ENCODE measurements at places on chromosomes 12 and 14.

DNA sequence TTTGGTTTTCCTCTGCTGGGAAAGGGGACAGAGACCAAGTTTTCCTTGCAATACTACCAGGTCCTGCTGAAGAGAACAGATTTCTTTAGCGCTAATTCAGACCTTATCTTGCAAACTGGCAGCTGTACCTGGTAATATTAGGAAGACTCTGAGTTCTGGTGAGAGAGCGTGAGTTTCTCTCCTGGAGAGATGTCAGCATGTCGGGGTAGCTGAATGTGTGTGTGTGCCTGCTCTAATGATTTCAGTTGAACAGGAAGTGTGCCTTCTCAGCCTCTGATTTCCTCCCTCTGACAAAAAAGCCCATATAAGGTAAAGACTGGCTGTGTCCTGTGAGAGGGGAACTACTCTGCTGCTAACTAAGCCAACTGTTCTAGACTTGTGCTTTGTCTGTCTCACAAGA lies 10.3 kb upstream of the ERP27 start:
- DNase-seq = peak; percentile 43

DNA sequence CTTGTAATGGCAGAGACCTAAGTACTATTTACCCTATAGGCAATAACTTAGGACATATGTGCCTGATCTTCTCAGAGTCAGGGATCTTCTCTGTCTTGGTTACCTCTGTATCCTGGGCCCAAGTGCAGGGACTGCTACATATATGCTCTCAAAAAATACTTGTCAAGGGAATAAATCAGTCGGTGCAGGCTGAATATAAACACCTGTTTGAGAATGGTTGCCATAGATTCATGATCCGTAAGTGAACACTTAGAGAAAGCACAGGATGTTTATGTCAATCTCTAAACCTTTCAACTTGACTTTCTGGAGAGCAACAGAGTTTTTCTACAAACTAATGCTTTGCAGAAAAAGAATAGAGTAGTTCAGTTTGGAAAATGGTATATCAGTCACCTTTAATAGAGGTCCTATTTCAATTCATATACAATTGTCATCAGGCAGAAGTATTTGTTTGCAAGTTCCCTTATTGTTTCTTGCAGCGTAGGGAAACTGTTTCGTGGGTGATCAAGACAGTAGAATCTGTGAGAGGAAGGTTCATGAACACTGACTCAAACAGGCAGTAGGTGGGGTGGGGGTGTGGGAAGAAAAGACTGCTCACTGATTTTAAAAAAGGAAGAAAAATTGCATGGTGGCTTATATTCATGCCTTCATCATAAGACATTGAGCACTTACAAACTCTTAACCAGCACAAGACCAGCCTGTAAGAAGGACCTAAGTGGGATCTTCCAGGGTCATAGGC lies 6.0 kb upstream of the UBE2N start:
- no peak for DNase-seq

GRCh38 chr12:118022728-118023109 lies 6.2 kb downstream of the RFC5 start:
- no peak for DNase-seq

DNA sequence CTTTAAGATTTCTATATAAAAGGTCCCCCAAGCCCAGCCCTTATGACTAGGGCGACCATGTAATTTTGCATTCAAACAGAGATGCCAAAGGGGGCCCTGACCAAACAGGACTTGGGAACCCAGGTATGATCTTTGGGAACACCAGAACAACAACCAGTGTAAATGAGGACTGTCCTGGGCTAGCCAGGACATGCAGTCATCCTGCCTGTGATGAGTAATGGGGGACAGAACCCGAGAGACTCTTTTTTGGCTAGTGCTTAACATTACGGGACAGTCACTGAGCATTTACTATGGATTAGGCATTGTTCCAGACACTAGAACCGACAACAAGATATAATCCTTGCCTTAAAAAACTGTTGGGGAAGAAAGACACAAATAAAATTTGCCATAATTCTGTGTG lies 337.3 kb downstream of the CACNA1C start:
- no peak for DNase-seq

GRCh38 chr14:105223260-105223659 lies 25.1 kb upstream of the BTBD6 start:
- DNase-seq = no peak

DNA sequence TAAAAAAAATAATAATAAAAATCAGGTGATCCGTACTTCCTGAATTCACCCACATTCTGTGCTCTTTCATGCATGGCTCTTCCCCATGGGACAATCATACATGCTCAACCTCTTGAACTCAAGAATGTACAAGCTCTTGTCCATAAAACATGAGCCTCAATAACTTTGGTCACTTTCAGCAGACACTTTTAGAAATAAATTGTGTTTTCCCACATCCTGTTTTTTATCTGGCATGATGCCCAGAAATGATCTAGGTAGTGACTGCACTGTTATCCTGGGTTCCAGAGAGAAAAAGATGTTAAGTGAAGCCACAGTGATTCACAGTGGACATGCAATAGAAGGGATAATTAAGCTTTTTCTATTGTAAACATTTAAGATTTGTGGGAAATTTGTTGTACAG lies 537.6 kb upstream of the TMEM132C start:
- DNase-seq = no peak

- no peak for DNase-seq
These were observed 101.1 kb downstream of the DAD1 start for GRCh38 chr14:22487941-22488340.

GRCh38 chr12:47717046-47717442 lies 8.2 kb downstream of the ENDOU start:
- no peak for DNase-seq

GRCh38 chr12:94109160-94109559 lies 39.2 kb upstream of the PLXNC1 start:
- DNase-seq = peak; percentile 41

DNA sequence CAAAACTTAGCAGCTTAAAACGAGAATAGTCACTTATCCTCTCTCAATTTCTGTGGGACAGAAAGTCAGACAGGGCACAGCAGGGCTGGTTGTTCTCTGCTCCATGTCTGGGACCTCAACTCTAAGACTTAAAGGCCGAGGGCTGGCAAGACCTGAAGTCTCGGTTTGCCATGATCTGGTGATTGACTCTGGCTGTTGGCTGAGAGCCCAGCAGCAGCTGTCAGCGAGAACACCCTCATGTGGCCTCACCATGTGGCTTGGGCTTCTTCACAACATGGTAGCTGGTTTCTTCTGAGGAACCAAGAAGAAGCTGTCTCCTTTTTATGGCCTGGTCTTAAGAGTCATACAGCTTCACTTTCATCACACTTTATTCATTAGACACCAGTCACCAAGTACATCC lies 1.7 kb upstream of the VASH1 start:
- DNase-seq = no peak

- no peak for DNase-seq
These were observed 154.3 kb downstream of the NTF3 start for GRCh38 chr12:5586201-5586600.

DNA sequence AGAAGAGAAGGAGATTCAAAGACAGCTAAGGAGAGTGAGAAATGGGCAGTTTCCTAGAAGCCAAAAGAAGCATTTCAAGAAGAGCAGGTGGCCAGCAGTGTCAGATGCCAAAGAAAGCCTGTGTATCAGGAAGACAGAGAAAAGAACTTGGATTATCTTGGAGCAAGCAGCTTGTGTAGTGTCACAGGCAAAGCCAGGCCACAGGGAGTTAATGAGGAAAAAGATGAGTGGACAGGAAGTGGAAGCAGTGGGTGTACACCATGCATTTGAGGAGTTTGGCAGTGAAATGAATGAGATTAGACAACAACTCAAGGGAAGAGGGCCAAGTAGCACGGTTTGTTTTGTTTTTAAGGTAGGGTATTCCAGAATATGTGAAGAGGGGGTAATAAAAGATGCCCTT lies 5.6 kb upstream of the MYH7 start:
- DNase-seq = no peak

DNA sequence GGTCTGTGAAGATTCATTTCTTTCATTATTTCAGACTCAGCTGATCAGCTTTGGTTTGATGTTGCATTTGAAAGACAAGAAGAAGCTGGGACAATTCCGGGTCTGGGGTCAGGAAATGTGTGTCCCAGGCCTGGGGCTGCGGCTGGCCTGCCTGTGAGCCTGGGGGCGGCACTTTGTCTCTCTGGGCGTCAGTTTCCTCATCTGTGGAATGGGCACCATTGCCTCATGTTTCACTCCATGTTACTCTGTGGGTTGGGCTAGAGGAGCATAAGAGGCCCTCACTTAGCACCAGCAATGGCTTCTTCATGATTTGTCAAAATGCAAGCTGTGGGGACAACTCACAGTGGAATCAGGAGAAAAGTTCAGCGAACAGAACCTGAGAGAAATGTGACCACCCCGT lies 570.1 kb downstream of the VRK1 start:
- no peak for DNase-seq

GRCh38 chr12:125371033-125371432 lies 305.8 kb downstream of the AACS start:
- DNase-seq = no peak

- no peak for DNase-seq
These were observed 79.2 kb downstream of the PTCSC3 start for GRCh38 chr14:36097356-36097755.

DNA sequence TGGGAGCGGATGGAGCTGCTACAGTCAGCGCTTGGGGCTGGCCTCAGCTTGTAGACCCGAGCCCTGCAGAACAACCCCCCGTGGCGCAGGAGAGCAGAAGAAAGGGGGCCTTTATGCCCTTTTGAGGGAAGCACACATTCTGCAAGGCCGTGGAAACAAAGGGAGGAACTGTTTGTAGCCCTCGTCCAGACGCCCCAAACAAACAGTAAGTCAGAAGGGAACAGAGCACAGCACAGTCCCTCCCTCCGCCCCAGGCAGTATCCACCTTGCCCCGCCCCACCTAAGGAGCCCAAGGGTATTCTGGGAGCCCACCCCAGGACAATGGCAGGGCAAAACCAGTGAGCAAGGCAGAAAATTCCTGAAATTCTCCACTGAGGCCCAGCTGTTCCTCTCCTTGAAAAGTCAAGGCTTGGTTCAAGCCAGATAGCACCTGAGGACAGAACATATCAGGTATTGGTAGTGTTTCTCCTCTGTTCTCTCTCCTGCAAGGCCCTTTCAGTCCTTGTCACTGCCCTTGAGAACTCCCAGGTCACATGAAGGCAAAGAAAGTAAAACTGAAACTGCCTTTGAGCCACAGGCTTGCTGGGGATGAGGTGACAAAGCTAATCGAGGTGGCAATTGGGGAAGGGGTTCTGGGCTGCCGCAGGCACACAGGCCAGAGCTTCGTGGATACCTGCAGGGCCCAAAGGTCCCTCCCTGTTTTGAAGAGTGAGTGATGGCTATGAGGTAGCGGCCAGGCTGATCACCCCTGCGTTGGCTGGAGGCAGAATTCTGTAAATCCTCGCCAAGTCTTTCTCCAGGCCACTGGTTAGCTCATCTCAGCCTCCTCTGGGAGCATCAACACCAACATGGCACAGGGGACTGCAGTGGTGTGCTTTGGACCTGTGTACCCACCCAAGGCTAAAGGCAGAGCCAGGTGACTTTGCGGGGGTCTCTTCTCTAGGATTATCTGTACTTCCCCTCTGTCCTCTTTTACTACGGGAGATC lies 499 bp downstream of the DGLUCY start:
- peak; percentile 47 for DNase-seq

GRCh38 chr14:28057359-28058296 lies 709.0 kb upstream of the FOXG1 start:
- DNase-seq = no peak

- no peak for DNase-seq
These were observed 73.1 kb upstream of the GNG2 start for GRCh38 chr14:51787352-51787751.

DNA sequence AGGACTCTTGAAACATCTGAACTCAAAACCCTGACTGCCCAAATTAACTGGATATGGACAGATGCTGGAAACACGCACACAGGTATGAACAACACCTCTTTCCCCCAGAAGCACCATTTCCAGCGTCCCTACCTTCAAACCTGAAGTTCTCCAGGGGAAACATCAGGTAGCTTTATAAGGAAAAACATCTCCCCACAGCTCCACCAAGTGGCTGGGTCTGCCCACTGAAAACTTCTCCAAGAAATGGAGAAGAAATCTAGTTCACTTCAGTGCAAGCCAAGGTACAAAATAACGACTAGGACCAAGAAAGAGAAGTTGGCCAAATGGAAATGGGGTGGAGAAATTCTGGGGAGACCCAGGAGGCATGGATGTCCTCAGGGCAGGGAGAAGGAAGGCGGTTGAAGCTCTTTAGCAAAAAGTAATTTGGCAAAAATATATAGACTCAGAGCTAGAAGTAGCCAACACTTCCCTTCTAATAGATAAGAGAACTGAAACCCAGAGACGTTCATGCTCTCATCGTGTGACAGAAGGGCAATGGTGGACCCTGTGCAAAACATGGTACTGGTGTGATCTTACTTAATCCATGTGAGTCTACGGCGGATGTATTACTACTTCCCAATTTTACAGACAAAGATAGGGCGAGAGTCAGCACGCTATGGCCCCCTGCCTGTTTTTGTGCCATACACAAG lies 10.5 kb upstream of the NUAK1 start:
- DNase-seq = no peak

DNA sequence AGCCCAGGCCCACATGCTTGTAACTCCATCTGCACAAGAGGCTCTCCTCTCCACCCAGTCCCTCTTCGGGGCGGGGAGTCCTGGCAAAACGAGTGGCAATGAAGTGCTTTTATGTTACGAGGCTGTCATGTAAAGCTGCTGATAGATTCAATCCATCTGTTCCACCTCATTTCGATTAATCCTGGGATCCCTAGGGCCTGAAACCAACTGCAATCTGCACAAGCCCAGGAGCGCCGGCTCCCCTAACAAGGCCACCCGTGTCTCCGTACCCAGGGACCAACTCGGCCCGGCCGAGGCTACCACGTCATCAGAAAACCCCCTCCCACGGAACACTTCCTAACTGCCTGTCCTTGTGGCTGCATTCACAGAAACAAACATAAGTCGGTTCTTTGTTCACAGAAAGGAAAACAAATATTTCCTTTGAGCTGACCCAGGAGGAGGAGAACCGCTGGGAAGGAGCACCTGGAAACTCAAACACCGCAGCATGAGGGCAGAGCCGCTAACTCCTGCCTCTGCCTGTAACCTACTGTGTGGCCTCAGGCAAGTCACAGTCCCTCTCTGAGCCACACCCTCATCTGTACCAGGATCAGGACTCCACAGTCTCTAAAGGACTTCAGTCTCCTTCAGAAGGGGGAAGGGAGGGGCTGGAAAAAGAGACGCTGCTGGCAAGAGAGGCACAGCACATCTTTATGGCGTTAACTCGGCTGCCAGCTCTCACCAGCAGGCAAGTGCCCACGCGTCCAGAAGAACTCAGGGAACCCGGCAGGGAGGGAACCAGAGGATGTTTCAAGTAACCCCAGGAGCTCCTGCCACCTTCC lies 47.8 kb downstream of the CCDC88C start:
- no peak for DNase-seq

Data from stimulated activated CD4-positive, alpha-beta T cell treated with anti-CD3 and anti-CD28 coated beads, Interleukin-12 subunit alpha, Interleukin-12 subunit beta, amount 100 ng/mL, for 48 hours (primary cell).